Stimulated activated CD4-positive, alpha-beta T cell treated with anti-CD3 and anti-CD28 coated beads, TNF-alpha, amount 100 ng/mL, for 48 hours (primary cell): ENCODE measurements at places on chromosomes 7 and 10.

- no peak for DNase-seq
Measured at GRCh38 chr10:108911814-108912541, 1011.3 kb downstream of the XPNPEP1 start.

- no peak for DNase-seq
Measured at GRCh38 chr10:5274795-5275194, 78.2 kb downstream of the AKR1C4 start.

DNA sequence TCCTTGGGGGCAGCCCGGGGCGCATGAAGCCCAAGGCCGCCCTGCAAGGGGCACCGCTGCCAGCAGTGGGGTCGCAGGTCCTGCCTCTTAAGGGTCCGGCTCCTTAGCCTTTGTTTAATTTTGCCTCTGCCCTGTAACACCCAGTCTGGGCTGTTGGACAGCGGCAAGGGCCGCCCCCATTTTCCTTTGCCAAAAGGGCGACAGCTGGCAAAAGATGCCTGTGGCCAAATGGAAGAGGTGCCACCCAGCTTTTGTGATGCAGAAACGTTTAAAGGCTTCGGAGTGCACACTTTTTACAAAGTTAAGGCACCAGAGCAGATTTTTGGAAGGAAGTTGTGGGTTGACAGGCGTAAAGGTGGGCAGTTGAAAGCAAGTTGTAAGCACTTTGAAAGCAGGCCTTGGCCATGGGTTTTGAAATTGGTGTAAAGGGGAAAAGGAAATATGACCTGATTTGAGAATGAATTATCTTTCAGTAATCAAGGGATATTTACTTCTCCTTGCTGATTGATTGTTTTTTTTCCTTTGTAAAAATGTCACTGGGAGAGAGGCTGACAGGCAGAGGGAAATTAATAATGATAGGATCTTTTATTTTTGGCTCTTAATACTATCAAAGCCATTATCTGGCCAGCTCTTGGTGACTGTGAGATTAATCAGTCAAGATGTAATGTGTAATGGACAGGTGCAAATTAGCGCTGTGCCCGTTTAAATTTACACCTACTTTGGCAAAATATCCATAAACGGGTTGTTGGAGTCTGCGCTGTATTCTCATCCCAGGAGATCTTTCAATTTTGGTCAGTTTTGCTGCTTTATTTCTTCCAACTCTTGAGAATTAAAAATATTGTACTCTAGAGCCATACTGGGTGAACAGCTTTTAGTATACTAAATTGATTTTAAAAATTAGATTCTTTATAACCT is 1.2 kb downstream of the CASD1 start:
- peak; percentile 16 for DNase-seq

GRCh38 chr10:103833731-103834365 is 21.5 kb downstream of the SH3PXD2A start:
- no peak for DNase-seq

GRCh38 chr7:148014541-148014940 is 576.0 kb upstream of the C7orf33 start:
- no peak for DNase-seq

- DNase-seq: no peak
Measured at GRCh38 chr10:46787321-46787615, 124.0 kb upstream of the PTPN20 start.

- DNase-seq: no peak
Measured at GRCh38 chr7:75804004-75804403, 9.6 kb downstream of the CCL24 start.
